ENCODE measurements at places on chromosomes 5 and 9.

- no peak for DNase-seq
Measured at GRCh38 chr9:95772320-95773052, 103.0 kb upstream of the ERCC6L2 start.

- DNase-seq, result no peak
Measured at GRCh38 chr9:113712053-113712452, 164.1 kb upstream of the ZNF618 start.

DNA sequence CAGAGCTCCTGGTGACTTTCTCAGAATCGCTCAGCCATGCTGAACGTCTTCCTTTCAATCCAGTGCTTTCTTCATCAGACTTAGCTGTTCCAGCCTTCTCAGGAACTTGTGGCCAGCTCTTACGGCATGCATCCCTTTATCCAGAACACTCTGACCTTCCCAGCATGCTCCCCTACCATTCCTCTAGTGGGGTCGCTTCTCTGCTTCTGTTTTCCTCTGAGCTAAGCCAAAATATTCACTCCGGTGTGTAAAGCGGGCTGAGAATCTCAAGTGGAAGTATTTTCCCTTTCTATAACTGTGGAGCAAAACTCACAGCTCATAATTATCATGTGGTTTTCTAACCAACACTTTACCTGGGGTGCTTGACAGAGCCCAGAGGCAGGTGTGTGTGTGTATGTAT lies 6.2 kb downstream of the DCANP1 start:
- no peak for DNase-seq

GRCh38 chr9:130815242-130815808 lies 19.7 kb upstream of the ABL1 start:
- DNase-seq, result no peak

DNA sequence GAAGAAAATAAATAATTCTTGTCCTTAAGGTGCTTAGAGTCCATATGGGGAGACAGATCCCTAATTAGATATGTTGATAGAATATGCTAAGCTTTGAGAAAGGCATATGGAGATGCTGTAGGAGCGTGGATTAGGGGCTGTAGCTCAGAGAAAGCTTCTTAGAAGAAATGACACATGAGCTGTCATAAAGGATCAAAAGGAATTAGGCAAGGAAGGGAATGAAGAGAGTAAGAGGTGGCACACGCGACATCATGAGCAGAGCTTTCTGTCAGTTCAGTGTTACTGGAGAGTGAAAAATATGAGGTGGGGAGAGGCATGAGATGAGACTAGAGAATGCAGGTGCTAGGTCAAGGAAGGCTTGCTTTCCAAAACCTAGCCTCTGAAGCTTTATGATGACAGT lies 118.6 kb downstream of the KIAA0825 start:
- no peak for DNase-seq

GRCh38 chr9:131981116-131981776 lies 98.4 kb downstream of the MED27 start:
- no peak for DNase-seq

GRCh38 chr5:72063219-72063819 lies 44.0 kb upstream of the MAP1B start:
- DNase-seq, result no peak

GRCh38 chr9:105444130-105444529 lies 3.7 kb upstream of the FSD1L start:
- no peak for DNase-seq

- no peak for DNase-seq
Measured at GRCh38 chr9:123776708-123777537, 153.0 kb downstream of the DENND1A start.

DNA sequence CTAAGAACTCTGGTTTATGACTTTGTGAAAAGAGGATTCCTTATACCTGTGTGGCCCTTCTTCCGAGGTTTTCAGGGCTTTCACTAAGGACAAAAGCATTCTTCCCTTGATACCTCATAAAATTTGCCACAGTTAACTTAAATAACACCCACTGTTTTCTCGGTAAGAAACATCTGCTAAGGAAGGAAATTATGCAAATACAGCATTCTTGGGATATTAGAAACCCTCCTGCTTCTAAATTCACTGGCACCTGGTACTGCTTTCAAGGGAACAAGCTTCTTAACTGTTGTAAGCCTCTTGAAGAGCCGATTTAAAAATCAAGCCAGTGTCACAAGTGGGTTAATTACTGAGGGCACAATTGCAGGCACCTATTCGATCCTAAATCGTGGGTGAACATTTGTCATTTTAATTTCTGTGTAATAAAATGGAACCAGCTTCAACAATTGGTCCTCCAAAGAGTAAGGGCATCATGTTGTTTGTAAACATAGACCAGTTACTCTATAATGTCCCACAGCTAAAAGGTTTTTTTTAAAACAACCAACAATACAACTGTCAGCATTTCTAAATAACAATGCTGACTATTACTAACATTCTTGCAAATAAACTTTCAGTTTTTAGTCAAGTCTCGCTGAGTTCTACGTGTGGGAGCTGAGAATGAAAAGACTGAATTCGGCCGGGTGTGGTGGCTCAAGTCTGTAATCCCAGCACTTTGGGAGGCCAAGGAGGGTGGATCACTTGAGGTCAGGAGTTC lies 26.6 kb downstream of the AK3 start:
- no peak for DNase-seq

GRCh38 chr5:174344335-174344734 lies 298.8 kb downstream of the NSG2 start:
- no peak for DNase-seq

DNA sequence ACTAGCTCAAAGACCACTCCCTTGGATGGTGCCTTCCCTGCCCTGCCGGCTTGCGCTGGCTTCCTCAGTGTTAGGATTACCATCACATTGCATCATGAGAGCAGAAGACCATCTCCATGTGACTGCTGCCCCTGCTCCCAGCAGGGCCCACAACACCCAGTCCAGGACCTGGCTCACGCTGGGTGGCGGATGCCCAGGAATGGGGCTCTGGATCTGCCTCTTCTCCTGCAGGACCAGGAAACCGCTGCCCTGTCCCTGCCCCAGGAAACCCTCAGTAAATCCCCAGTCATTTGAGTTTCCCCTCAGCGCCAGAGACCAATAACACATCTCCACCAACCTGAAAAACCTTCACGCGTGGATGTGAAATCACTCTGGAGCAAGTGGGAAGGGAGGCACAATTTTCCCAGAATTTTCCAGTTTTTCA lies 3.3 kb upstream of the RNF44 start:
- no peak for DNase-seq

DNA sequence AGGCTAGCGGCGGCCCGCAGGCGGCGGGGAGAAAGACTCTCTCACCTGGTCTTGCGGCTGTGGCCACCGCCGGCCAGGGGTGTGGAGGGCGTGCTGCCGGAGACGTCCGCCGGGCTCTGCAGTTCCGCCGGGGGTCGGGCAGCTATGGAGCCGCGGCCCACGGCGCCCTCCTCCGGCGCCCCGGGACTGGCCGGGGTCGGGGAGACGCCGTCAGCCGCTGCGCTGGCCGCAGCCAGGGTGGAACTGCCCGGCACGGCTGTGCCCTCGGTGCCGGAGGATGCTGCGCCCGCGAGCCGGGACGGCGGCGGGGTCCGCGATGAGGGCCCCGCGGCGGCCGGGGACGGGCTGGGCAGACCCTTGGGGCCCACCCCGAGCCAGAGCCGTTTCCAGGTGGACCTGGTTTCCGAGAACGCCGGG lies 253 bp downstream of the SLC12A2 start:
- DNase-seq, result no peak

DNA sequence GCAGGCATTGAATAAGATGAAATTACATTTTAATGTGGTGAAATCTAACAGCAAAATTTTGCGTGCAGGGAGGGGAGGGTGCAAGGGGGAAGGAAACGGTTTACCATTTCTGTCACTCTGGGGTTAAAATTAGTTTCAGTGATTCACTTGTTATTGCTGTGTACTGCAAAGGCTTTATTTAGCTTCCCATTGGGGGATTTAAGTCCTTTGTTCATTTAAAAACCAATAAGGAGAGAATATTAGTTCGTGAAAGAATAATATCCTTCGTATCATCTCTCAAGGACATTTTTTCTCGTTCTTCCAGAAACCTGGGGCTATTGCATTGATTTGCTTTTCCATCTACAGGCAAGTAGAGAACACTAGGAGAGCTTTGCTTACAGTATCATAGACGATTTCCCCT lies 667.8 kb upstream of the RGMB start:
- no peak for DNase-seq

GRCh38 chr5:170570476-170570875 lies 66.7 kb downstream of the KCNIP1 start:
- DNase-seq, result no peak

DNA sequence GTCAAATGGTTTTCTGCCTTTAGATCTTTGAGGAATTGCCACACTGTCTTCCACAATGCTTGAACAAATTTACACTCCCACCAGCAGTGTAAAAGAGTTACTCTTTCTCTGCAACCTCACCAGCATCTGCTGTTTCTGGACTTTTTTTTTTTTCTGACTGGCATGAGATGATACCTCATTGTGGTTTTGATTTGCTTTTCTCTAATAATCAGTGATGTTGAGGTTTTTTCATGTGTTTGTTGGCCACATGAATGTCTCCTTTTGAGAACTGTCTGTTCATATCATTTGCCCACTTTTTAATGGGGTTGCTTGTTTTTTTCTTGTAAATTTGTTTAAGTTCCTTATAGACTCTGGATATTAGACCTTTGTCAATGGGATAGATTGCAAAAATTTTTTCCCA lies 129.2 kb upstream of the PTGER4 start:
- DNase-seq, result no peak

DNA sequence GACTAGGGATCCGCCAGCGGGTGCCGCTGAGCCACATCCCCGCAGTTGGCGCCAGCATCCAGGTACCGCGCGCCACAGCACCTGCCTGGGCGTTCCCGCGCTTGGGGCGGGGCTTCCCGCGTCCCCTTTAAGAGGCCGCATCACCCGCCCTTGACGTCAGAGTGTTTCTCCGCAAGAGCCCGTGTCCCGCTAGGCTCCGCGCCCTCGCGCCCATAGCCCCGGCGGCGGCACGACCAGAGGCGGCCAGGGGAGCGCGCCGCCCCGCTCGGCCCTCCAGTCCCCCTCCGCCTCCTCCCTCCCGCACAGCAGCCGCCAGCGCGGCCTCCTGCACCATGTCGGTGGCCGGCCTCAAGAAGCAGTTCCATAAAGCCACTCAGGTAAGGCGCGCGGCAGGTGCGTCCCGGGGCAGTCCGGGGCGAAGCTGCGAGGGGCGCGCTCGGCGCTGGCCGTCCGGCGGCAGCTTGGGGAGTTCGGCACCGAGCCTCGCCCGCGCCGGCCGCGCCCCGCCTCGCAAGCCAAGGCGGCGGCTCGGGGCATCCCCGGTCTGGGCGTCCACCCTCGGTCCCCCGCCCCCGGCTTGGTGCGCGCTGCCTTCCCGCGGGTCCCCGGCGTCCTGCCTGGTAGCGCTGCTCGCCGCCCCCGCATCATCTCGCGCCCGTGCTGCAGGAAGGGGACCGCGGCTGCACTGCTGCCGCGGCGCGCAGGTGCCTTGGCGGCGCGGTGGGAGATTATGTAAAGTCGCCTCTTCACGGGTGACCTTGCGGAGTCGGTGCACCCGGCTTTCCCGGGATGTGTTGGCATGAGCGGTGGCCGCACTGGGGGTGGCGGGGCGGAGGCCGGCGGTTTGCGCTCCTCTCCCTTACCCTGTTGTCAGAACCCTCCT lies at the start of gene SH3GL2:
SH3GL2 (plus strand) TSS at position 156 of the 883 bp plus-strand sequence.
- no peak for DNase-seq

GRCh38 chr5:119864286-119864685 lies 234.9 kb downstream of the FAM170A start:
- DNase-seq, result no peak

DNA sequence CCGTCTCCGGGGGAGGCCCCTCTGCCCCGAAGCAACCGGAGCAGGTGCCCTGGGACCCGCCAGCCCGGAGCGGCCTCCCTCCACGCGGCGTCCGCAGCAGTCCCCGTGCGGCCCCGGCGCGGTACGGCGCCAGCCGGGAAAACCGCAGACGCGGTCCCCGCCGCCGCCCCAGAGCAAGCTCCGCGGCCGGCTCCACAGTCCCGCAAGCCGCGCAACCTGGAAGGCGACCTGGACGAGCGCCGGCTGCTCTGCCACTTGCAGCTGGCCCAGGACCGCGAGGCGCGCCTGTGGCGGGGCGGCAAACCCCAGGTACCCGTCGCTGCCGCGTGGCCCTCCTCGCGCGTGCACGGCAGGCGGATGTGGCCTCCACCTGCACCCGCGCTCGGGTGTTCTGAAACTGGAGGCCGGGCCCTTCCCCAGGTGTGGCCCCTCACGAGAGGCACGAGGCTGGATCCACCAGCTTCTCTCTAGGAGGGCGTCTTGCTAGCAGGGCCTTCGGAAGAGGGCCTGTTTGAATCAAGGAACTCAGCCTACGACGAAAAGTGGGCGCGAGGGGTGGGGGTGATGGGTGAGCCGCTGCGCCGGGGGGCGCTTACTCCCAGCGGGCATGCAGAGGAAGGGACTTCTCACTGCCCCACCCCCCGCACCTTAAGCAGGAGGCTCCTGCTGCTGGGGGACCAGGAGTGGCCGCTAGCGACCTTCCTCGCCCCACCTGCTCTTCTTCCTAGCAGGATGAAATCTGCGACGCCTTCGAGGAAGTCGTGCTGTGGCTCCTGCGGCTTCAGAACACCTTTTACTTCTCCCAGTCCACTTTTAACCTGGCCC lies 602 bp downstream of the CCNI2 start:
- DNase-seq, result no peak

GRCh38 chr5:178196986-178197385 lies 7.3 kb upstream of the HNRNPAB start:
- no peak for DNase-seq

DNA sequence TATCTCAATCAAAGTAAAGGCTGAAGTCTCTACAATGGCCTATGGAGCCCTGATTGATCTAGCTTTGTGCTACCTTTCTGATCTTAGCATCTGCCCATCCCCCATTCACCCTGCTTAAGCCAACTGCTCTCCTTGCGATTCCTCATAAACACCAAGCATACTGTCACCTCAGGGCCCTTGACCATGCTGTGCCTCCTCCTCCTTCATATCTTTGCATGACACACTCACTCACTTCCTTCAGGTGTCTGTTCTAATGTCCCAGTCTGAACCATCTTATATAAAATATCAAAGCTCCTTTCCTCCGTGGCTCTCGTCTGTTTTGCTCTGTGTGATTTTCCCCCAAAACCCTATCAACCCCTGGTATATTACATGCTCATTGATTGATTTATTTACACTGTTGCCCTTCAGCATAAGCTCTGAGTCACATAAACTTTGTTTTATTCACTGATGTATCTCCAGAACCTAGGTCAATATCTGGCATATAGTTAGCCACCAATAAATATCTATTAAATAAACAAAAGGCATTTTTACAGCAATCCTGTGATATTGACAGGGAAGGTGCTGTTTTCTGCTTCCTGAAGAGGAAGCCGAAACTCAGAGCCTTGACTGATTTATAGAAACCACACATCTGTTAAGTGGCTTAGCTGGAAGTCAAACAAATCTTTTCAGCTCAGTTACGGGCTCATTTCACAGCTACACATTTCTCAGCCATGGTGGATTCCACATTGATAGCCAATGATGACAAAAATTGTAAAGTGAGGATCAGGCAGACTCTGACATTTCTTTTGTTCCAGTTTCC lies 103.6 kb downstream of the BOD1 start:
- DNase-seq, result no peak

GRCh38 chr5:176389135-176390123 lies 878 bp downstream of the HIGD2A start:
- DNase-seq, result no peak

Data from hematopoietic multipotent progenitor cell treated with erythropoietin and hydrocortisone succinate and interleukin-3 and kit ligand, for 15 days (in vitro differentiated cells).